Stimulated activated CD8-positive, alpha-beta memory T cell treated with anti-CD3 and anti-CD28 coated beads, Interleukin-4, amount 100 ng/mL, for 1 hour (primary cell): ENCODE measurements at places on chromosomes 16 and 17.

- DNase-seq = no peak
Measured at GRCh38 chr17:50691550-50692447, 15.9 kb downstream of the ANKRD40 start.

DNA sequence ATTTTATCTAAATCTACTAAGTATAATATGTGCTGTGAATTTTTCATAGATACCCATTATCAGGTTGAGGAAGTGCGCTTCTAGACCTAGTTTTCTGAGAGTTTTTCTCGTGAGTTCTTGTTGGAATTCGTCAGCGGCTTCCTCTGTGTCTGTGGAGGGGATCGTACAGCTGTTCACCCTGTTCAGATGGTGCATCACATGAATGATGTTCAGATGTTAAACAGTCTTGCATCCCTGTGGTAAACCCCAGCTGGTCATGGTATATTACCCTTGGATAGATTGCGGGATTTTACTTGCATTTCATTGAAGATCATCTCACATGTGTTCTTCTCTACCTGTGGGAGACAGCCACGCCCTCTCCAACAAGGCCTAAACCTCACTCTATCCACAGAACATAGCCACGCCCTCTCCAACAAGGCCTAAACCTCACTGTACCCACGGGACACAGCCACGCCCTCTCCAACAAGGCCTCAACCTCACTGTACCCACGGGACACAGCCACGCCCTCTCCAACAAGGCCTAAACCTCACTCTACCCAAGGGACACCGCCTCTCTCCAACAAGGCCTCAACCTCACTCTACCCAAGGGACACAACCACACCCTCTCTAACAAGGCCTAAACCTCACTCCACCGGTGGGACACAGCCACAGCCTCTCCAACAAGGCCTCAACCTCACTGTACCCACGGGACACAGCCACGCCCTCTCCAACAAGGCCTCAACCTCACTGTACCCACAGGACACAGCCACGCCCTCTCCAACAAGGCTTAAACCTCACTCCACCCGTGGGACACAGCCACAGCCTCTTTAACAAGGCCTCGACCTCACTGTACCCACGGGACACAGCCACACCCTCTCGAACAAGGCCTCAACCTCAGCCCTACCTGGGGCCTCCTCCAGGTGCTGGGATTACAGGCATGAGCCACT, 180.2 kb upstream of the CHMP6 start:
- DNase-seq = no peak

DNA sequence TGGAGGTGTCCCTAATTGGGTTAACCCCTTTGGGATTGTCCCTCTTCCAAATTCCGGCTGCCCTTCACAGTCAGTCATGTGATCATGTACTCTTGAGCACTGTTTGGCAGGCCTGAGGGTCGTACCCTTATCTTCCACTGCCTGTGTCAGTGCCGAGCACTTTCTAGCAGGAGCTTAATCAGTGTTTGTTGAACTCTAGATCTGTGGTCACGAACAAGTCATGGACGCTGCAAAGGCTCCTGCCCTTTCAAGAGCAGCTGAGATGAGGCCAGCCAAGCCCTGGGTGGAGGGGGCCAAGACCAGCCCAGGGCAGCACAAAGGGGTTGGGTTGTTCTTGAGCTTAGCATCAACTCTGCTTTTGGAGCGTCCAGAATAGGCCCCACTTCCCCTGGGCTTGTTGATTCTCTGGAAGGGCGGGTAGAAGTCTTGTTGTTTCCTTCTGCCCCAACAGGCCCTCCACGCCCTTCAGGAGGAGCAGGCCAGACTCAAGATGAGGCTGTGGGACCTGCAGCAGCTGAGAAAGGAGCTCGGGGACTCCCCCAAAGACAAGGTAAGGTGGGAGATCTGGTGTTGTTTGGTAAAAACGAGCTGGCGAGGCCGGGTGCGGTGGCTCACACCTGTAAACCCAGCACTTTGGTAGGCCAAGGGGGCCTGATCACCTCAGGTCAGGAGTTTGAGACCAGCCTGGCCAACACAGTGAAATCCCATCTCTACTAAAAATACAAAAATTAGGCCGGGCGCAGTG, 5.3 kb downstream of the IFI35 start:
- DNase-seq = no peak

- DNase-seq = no peak
Measured at GRCh38 chr16:29009050-29009837, 24.4 kb downstream of the LAT start.

GRCh38 chr17:27216836-27217235, 77.1 kb upstream of the WSB1 start:
- DNase-seq = no peak

GRCh38 chr17:7098802-7099459, 15.7 kb downstream of the ASGR2 start:
- no peak for DNase-seq

GRCh38 chr16:50604065-50604418, 55.8 kb downstream of the NKD1 start:
- DNase-seq = no peak

DNA sequence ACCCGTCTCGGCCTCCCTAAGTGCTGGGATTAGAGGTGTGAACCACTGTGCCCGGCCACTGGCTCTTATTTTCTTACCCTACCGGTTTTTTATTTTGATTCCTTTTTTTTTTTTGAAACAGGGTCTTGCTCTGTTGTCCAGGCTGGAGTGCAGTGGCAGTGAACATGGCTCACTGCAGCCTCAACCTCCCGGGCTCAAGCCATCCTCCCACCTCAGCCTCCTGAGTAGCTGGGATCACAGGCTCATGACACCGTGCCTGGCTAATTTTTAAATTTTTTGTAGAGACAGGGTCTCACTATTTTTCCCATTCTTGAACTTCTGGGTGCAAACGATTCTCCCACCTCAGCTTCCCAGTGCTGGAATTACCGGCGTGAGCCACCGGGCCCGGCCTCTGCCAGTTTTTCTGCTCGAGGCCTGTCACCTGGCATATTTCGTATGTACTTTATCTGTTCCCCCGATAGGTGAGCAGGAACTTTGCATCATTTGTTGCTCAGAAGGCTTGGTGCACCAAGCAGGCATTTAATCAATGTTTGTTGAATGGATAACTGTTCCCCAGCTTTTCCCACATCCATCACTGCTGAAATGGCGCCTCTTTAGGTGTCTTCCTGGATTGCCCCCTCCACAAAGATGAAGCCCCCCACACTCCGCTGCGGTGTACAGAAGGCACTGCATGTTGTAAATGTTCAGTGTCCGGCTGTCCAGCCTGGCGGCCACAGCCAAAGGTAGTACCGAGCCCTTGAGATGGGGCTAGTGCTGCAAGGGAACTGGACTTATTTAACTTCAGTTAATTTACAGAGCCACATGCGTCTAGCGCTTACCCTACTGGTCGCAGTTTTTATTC, 858 bp upstream of the TELO2 start:
- no peak for DNase-seq
